Activated CD8-positive, alpha-beta memory T cell treated with anti-CD3 and anti-CD28 coated beads for 48 hours (primary cell): ENCODE measurements at places on chromosomes 16 and 17.

GRCh38 chr16:64225696-64226095, 896.2 kb downstream of the CDH11 start:
- DNase-seq = no peak

- peak; percentile 63 for DNase-seq
Measured at GRCh38 chr17:27471321-27472269, 15.3 kb downstream of the KSR1 start.

DNA sequence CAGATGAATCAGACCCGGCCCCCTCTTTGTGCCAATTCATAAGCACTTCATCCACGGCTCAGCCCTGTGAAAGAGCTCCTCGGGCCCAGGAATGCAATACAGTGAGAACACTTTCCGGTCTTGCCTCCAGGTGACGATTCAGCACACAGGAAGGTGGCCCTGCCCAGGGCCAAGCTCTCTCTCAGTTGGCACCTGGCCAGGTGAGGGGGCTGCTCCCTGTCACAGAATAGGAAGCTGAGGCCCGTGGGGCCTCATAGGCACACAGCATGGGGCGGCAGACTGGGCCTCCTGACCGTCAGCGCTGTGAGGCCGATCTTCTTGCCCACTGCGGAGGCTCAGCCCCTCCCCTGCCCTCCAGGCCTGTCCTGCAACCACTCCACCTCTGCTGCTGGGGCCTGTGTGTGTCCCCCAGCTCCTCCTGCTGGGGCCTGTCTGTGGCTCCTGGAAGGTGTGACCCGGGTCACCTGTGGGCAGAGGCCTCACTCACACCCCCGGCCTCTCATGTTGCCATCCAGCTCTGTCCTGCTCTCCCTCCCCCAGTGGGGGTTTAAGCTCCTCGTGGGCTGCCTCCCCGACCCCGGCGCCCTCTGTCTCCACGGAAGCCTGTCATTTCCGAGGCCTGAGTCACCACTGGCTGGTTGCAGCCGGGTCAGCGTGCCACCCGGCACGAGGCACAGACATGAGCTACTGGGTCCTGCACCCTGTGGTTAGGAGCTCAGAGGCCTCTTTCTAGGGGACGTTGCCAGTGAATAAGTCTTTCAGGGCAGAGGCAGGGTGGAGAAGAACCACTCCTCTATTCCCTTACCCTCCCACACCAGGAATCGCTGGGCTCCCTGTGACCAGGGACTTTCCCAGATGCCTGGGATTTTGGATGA, 114.4 kb downstream of the SEC14L1 start:
- DNase-seq = no peak

- no peak for DNase-seq
Measured at GRCh38 chr16:73778887-73779286, 517.7 kb upstream of the PSMD7 start.

GRCh38 chr17:17724307-17725010, 43.2 kb downstream of the RAI1 start:
- no peak for DNase-seq

DNA sequence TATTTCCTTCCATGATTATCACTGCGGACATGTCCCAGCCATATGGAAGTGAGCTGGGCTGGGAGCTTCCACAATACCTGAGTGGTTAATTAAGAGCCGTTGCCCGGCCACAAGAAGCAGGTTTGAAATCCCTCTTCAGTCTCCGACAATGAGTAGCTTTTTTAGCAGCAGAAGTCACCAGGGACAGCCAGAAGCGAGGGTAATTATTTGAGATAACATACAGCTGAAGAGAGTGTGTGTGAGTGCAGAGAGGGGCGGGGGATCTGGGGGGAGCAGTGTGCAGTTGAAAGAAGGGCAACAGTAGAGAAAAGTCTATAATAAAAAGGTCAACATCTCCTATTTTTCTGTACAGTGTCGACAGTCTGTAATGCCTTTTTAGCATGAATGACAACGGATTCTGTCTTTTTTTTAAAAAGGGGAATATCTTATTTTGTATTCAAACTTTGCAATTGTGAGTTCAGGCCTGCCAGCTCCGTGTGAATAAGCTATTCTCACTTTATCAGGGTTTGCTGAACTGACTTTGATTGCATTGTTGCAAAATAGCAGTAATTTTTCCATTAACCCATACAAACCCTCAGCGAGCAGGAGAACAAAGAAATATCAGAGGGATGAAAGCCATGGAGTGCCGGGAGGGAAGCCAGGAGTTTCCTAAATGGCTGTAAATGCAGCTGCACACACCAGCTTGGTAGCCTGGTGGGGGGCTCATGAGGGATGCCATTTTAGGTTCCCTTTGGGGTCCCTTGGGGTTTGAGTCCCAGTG, 220.3 kb upstream of the IRX3 start:
- no peak for DNase-seq

DNA sequence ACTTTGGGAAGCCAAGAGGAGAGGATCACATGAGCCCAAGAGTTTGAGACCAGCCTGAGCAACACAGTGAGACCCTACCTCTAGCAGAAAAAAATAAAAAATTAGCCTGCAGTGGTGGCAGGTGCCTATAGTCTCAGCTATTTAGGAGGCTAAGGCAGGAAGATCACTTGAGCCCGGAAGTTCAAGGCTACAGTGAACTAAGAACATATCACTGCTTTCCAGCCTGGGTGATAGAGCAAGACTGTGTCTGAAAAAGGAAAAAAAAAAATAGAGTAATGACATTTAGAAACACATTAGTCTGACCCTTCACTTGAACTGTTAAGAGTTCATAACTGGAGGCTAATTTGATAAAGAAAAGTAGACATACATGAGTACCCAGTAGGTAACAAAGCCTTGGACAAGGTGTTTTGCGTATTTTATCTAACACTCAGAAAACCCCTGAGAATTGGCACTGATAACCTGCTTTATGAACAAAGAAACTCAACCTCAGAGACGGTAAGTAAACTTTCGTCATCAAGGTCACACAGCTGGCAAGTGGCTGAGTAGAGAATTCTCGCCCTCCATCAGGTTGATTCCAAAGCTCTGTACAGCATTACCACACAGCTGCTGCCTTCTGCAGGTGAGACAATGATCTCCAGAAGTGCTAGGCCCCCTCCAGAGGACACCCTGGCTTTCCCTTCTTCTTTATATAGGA, 101.1 kb downstream of the SMG6 start:
- no peak for DNase-seq

DNA sequence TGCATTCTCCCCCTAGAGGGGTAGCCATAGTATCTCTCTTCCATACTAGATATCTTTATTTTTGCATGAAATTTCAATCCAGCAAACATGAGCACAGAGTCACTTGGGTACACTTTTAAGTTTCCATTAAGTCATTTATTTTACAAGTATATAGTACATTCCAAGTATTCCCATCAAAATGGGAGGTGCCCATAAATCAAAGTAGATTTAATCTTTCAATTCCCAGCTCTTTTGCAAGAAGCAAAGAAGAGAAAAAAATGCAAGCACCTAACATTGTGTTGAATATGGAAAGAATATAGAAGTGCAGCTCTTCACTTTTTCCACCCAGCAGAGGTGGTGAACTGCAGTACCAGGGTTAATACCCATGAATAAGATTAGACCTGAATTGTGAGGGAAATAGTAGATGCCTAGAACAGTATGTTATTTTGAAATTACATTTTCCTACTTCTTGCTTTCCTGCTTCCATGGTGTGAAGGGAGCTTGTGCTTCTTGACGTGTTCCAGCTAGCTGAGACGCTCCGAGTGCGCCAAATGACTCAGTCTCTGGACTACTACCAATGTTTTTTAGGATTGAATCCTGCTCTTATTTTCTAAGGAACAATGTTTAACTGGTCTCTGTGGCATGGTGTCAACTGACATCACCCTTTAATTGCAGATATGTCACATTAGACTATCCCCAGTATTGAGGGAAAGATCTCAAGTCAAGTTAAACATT, 151.1 kb upstream of the MAF start:
- no peak for DNase-seq

GRCh38 chr17:74770498-74771318, 5.4 kb downstream of the NAT9 start:
- no peak for DNase-seq

DNA sequence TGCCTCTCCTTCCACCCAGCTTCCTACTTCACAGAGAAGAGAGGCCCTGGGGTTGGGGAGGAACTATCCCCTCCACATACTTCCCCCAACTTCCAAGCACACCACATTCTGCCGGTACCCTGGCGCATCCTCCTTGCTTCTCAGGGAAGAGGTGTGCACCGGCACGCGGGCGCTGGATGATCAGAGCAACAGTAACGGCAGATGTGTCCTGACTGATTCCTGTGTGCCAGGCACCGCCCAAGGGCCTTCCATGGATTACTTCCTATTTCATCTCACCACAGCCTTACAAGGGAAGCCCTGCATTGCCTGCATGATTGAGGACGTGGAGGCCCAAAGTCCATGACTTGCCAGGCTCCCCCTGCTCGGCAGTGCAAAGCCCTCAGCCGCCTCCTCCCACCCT, 21.1 kb upstream of the MLKL start:
- DNase-seq = no peak

- DNase-seq = peak; percentile 11
Measured at GRCh38 chr17:80605326-80606066, 60.9 kb downstream of the RPTOR start.

DNA sequence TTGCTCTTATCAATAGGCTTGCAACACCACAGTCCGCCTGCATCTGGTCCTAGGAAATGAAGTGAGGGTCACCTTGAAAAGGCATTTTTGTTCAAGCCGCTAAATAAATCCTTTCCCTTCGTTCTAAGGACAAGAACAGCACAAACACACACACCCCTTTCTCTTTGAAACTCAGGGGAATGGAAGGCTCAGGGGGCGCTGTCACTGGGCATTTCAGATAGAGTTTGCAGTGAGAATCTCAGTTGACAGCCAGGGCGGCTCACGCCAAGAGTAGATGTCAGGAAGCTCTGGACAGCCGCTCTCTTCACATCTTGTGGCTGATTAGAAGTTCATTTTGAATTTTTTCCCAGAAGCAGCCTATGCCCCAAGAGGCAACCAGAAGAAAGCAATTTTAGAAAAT, 39.8 kb downstream of the ABAT start:
- no peak for DNase-seq

DNA sequence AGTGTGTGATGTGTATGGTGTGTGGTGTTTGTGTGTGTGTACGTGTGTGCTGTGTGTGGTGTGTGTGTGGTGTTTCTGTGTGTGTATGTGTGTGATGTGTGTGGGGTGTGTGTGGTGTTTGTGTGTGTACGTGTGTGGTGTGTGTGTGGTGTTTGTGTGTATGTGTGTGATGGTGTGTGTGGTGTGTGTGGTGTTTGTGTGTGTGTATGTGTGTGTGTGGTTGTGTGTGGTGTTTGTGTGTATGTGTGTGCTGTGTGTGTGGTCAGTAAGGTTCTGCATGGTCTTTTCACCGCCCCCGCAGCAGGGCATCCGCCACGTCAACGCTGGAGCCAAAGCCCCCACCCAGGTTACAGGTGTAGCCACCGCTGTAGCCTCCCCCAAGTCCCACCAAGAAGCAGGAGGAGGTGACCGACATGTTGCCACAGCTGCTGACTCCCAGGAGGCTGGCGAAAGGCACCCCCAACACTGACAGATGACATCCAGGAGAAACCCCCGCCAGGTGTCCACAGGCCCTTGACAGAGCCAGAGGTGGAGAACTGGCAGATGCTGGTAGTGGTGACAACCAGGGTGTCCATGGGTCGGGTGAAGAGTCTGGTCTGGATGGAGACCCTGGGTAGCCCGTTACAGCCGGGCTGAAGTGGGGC, 9.3 kb upstream of the KRT17 start:
- no peak for DNase-seq
